Amygdala (tissue), 56 donors: ENCODE measurements at places on chromosomes 5 and 9.

GRCh38 chr5:7000310-7000709, 287.1 kb downstream of the TENT4A start:
- no peak for DNase-seq

DNA sequence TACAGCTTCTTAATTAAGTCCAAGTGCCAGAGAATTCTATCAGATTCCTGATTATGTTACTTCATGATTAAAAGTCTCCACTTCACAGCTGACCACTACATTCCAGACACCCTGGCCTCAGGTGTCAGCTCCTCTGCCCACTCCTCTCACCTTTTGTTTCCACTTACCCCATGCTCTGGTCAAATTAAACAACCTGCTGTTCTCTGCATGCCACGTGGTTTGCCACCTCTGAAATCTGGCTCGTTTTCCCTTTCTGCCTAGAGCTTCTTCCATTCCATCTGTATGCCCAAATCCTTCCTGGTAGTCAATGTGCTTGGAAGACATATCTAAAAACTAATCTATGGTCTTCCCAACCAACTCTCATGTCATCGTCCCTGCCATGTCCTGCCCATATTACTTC, 158.6 kb downstream of the ICE1 start:
- DNase-seq = no peak

DNA sequence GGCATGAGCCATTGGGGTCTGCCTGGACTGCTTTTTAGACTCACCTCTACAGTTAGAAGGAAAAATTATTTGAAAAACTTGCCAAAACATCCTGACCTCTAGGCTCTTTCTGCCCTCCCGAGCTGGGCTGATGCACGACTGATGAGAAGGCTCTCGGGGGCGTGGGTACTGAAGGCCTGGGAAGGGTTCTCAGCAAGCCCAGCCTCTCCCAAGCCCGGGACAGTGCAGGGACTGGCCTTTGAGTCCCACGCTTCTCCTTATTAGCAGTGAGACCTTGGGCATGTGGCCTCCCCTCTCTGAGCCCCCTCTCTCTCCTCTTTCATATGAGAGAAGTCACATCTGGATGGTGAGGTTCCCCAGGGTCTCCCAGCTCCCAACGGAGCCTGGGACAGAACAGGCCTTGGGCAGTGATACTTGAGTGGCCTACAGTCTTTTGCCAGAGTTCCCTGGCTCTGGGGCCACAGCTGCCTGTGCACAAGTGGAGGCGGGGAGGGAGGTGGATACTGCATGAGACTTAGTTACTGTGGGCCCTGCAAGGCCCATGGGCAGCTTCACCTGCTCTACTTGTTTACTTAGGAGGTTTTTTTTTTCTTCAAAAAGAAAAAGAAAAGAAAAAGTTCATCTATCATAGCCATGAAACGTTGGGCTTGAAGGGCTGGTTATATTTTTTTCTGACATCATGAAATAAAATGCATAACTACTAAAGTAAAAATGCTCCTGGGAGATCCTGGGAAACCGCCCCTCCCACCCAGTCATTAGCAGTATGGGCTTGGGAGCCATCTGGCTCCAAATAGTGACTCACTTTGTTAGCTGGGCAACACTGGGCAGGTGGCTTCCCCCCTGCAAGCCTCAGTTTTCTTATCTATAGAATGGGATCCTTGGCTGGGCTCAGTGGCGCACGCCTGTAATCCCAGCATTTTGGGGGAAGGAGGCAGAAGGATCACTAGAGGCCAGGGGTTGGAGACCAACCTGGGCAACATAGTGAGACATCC, 139.4 kb downstream of the GAPVD1 start:
- no peak for DNase-seq

DNA sequence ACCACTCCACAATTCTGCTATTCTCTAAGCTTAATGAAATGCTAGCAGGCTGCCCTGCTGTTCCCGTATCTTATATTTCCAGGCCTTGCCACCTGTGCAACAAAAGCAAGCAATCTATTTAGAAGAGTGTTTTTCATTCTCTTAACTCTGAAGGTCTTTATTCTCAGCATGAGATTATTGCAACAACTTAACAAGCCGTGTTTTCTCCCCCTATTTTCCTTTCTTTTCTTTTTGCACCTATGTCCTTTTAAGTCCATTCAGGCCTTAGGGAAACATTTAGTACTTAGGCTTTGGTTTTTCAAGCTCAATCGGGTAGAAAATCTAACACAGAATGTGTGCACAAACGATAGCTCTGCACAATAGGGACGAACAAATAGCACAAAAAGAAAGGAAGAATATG, 89.6 kb upstream of the DMRTA1 start:
- DNase-seq = no peak

GRCh38 chr5:120510098-120510637, 46.1 kb downstream of the PRR16 start:
- no peak for DNase-seq

GRCh38 chr5:12269164-12269563, 364.9 kb upstream of the CTNND2 start:
- DNase-seq = no peak

- no peak for DNase-seq
Observed at GRCh38 chr9:116182876-116183275, 29.3 kb downstream of the PAPPA start.

DNA sequence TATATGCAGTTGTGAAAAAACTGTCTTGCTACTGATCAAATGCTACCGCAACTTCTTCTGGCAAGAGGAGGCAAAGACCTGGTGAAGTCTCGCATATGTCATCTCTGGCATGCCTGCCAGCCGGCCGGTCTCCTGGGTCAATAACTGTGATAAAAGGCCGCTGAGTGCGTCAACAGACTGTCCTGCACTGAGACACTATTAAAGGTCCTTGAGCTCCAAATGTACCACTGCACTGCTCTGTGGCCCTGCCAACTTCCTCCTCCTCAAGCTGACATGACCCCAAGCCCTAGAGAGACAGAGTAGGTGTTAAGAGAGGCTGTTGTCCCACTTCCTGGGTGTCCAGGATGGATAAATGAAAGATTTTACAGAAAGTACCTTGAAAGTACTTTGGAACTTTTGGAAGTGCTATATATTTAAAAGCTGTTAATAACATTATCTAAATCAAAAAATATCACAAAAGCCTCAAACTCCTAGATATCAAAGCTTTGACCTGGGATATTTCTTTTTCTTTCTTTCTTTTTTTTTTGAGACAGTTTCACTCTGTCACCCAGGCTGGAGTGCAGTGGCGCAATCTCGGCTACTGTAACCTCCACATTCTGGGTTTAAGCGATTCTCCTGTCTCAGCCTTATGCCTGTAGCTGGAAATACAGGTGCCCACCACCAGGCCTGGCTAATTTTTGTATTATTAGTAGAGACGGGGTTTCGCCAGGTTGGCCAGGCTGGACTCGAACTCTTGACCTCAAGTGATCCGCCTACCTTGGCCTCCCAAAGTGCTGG, 31.5 kb downstream of the RAPGEF1 start:
- DNase-seq = no peak

DNA sequence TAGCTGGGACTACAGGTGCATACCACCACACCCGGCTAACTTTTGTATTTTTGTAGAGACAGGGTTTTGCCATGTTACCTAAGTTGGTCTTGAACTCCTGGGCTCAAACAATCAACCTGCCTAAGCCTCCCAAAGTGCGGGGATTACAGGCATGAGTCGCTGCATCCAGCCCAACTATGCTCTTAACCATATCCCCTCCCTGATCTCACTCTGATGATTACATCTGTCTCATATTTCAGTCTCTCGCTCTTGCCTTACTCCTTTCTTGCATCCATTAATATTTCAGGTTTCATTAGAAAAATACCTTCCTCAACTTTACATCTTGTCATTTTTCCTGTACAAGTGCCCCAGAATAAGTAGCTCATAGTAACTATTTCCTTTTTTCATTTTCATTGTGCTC, 61.0 kb upstream of the BASP1 start:
- DNase-seq = no peak

- DNase-seq = no peak
Observed at GRCh38 chr9:31608416-31608815, 776.0 kb upstream of the ACO1 start.

DNA sequence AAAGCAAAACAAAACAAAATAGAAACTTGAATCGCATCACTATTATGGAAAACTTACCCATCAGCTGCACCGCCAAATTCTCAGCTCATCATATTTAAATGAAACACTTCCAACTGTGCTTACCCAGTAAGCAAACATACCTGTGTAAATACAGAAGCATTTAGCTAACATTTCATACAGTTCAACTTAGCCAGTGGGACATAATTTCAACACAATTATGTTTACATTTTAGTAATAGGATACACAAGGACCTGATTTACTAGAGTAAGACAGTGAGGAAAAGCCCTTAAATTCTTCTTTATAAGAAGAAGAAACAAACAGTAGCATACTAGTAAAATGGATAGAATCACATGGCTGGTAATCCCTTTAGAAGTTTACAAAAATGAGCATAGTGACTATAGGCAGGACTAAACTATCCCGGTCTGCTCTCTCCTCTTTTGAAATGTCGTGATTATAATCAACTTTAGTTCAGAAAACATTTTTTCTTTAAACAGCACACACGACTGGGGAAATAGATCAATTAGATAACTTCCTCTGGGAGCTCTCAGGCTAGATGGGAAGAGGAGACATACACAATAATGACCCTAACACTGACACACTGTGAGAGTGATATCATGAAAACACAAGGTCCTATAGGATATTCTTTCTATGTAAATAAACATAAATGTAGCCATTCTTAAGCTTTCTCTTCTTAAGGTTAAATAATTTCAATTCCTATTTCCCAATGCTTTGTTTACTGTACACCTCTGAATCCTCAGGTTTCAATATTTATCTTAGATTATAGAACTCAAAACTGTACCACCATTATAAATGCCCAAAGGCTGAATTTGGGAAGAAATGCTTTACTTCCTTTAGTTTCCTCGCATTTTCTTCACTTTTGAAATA, 15.9 kb upstream of the CDC20B start:
- DNase-seq = no peak

DNA sequence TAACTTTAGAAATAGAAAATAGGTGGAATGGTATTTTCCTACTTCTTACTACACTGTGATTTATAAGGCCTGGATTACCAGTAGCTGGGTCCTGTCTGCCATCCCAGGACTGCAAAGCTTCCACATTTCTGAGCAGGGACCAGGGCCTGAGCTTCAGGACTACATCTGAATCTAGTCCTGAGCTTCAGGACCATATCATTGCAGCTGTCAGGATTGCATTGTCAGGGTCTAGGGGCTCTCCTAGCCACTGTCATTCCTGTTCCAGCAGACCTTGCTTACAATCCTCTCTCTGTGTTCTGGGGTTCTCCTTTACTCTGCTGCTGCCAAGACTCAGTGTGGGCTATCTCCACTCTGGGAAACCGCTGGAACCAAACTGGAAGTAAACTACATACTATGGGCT, 16.3 kb downstream of the RAB3C start:
- no peak for DNase-seq

DNA sequence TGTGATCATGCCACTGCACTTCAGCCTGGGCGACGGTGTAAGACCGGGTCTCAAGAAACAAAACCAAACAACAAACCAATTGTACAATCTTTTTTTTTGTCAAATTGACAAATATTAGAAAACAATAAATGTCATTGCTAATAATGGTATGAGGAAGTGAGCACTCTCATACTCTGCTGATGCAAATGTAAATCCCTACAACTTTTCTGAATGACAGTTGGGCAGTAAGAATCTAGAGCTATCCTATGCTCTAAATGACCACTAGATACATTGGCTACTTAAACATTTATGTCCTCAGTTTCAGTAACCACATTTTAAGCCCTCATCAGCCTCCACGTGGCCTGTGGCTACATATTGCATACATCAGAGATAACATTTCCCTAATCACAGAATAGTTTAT, 256.2 kb downstream of the FER start:
- DNase-seq = no peak

- no peak for DNase-seq
Observed at GRCh38 chr5:10902145-10902544, 141.1 kb upstream of the DAP start.

GRCh38 chr5:175464074-175464941, 14.1 kb upstream of the SFXN1 start:
- DNase-seq = peak; percentile 8

DNA sequence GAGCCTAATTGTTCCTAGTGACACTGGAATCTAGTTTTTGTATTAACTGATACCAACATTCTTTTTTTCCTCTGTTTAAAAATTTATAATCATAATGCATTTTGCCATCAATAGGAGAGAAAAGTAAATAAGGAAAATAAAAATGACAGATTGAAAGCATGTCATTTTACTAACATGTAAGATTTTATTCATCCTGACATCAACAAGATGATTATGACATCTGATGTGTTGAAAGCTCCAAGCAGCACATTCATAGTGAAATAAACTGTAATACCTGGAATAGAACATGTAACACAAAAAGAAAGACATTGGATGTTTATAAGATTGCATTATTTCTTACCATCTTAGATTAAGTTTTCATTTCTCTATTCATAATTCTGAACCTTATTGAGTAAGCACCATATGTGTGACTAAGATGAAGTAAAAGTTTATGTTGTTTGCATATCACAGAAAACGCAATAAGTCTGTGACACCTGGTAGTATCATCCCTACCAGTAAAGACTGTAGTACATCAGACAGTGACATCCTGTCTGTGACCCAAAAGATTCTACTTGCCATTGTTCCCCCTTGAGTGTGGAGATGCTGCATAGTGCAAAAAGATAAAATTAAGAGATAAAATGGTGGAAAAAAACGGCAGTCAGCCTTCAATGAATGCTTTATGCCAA, 225.6 kb downstream of the PCSK5 start:
- no peak for DNase-seq

- DNase-seq = no peak
Observed at GRCh38 chr9:108844391-108844790, 11.4 kb downstream of the ACTL7B start.

DNA sequence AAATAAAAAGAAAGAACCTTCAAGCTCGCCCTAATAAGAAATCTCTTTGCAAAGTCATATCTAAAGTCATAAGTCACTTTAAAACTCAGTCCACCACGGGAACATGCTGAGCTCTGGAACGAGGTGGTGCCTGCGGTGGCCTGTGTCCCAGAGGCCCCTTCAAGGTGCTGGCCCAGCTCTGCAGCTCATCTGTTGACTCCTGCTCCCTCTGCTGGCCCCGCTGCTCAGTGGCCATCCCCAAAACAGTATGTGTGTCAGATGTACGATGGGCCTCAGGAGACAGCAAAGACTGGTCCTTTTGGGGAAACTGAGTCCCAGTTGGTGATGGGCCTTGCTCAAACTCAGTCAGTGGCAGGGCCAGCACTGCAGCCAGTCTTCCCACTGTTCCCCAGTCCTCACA, 22.8 kb upstream of the FOXB2 start:
- no peak for DNase-seq

- no peak for DNase-seq
Observed at GRCh38 chr5:1219768-1220100, 5.4 kb upstream of the SLC6A18 start.
